ENCODE measurements at places on chromosomes 5 and 9.

DNA sequence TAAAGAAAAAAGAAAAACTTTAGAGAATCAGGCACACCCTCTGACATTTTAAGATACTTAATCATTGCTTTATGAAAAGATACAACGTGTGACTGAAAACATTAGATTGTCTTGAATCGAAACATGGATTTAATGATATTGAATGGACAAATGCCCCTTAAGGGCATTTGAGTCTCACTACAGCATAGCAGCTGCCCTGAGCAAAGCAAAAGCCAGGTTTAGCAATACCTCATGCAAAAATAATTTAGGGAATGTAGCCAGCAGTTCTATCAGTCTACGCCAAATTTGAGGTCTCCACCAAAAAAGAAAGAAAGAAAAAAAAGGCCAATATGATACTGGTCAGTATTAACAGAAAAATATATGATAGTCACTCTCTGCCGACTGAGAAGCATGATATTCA lies 56.6 kb upstream of the LMNB1 start:
- DNase-seq: no peak

GRCh38 chr5:148793261-148793660 lies 33.1 kb upstream of the ADRB2 start:
- DNase-seq: no peak

GRCh38 chr5:56066931-56067450 lies 72.2 kb upstream of the IL6ST start:
- no peak for DNase-seq

DNA sequence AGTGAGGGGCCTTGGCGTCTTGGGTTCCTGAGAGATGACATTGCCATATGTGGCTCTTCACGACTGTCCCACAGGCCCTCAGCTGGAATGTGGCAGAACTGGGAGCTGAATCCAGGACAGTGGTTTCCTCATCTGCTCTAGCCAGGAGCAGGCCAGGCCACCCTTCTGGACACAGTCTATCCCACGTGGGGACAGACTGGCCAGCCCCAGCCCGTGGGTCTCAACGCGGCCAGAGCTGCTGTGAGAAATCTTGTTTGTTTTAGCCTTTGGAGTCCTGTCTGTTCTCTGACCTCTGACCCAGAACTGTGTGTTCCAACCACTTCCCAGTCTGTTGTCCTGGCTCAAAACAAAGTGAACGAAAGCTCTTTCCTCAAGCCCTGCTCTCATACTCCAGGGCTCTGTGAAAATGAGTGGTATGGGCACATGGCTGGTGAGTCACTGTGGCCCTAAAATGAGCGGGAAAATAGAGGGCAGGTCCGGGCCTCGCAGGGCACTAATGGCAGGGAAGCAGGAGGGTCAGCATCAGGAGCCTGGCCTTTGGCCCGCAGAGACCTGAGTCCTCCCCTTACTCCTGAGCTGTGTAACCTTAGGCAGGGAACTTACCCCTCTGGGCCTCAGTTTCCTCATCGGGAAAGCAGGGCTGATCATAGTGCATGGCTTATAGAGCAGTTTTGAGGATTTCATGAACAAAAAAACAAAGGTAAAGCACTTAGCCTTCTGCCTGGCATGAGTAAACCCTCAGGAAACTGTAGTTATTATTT lies 34.8 kb upstream of the GLRX start:
- peak; percentile 97 for DNase-seq

All from fibroblast of mammary gland (primary cell).